Right lung (tissue), 10 donors: ENCODE measurements at places on chromosomes 2 and 18.

- no peak for DNase-seq
Observed at GRCh38 chr18:47709556-47709955, 220.9 kb downstream of the SMAD2 start.

GRCh38 chr2:104769096-104769495, 84.8 kb upstream of the POU3F3 start:
- no peak for DNase-seq

- DNase-seq, result no peak
Observed at GRCh38 chr18:56115071-56116015, 523.0 kb downstream of the TXNL1 start.

GRCh38 chr18:74499633-74500032, 3.5 kb downstream of the CNDP2 start:
- DNase-seq, result no peak

DNA sequence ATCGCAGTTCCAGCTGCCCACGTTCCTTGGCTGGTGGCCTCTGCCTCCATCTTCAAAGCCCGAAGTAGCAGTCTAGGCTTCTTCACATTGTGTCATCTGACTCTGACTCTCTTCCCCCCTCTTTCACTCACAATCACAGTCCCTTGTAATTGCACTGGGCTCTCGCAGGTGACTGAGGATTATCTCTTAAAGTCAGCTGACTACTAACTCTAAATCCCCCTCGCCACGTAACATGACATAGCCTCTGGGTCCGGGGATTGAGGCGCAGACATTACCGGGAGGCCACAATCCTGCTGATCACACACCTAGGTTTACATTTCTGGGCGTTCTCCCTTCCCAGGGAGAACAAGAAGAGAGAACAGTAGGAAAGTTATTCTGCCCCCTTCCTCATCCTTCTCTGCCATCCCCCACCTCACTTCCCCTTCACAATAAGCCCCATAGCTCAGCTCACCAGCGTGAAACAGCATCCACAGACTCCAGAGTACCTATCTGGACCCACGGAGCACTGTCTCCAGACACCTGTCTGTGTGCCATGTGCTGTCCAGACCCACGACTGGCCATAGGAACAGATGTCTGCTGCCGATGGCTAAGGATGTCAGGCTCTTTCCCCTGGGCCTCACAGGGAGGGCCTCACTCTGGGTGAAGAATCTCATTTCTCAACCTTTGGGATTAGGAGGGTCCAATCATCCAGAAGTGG, 64.3 kb upstream of the FZD7 start:
- DNase-seq, result no peak

- DNase-seq, result no peak
Observed at GRCh38 chr2:102025583-102026267, 34.0 kb downstream of the IL1R2 start.

DNA sequence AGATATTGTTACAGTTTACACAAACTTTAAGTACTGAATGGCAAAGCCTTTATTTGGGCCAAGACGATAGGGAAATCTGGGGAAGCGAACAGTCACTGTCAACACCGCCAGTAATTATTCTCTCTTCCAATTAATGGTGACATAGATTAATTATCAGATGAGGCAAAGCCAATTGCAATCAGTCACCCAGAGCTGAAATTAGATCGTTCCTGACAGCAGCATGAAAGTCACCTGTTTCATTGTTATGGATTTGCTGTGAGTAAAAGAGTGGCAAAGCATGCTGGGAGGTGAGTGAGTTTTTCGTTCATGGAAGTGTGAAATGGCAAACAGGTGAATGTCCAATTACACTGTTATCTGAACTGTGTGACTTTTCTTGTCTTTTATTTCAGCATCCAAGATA, 164.8 kb upstream of the KLHL14 start:
- DNase-seq, result no peak

GRCh38 chr2:105801961-105802360, 57.2 kb downstream of the NCK2 start:
- no peak for DNase-seq
